CD4-positive, CD25-positive, alpha-beta regulatory T cell (primary cell): ENCODE measurements at places on chromosomes 6 and 20.

DNA sequence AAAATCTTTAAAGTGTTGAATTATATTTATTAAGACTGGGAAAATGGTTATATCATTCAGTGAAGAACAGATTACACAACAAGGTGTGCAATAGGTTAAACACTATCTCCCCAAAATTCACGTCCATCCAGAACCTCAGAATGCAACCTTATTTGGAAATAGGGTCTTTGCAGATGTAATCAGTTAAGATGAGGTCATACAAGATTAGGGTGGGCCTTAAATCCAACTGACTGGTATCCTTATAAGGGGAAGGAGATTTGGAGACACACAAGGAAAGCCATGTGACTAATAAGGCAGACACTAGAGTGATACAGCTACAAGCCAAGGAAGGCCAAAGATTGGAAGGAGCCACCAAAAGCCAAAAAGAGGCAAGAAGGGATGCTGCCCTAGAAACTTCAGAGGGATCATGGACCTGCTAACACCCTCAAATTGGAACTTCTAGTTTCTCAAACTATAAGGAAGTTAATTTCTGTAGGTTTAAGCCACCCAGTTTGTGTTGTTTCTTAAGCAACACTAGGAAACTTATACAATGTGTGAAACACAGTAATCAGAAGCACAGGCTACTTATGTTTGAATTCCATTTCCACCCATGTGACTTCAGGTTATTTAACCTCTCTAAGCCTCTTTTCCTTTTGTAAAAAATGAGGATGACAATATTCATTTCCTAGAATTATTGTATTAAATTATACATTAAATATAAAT, 16.9 kb downstream of the ILRUN start:
- no peak for DNase-seq

DNA sequence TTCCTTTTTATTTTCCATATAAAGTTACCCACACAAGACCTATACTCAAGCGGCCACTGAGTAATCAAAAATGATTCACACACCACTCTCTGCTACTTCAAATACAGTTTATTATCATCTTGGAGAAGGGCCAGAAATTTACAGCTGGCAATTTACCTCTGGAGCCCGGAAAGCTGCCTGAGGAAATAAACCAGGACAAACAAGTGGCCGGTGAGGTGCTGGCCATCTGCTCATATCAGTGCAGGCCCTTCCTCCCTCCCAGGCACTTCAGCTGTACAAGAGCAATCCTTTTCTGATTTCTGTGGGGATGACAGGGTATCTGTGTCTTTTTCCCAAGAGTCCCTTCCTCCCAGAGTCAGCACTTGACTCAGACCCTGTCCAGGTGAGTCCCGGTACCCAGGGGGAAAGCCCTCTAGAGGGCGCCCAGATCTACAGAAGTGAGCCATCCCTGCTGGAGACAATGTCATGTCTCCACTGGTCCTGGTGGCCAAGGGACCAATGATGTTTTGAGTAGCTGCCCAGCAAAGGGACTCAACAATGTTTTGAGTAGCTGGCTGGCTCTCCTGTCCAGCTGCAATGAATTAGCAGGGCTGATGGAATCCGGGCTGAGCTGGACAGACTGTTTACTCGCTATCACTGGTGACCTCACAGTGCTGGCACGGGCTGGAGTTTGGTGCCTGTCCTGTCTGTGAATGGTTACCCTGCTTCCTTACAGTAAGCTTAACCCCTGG, 23.6 kb downstream of the LRP11 start:
- DNase-seq: no peak

- DNase-seq: no peak
Measured at GRCh38 chr20:33267701-33268100, 15.3 kb upstream of the BPIFB1 start.

- DNase-seq: no peak
Measured at GRCh38 chr6:164897523-164898235, 411.7 kb downstream of the C6orf118 start.

DNA sequence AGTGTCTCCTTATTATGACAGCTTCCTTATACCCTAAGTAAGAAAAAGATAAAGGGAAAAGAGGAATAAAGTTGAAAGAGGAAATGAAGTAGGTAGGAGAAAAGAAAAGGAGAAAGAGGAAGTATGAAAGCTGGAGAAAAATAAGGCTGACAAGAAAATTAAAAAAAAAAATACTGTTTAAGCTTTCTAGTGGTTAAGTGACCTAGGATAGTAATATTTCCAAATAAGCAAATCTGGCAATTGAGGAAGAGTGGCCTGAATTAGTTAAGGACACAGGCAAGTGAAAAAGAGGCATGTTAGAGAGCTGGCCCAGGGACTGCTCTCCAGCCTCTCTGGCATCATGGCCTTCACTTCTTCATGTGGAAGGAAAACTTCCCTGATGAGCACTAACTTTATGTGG, 76.5 kb upstream of the ADGRF1 start:
- no peak for DNase-seq

- peak; percentile 77 for DNase-seq
Measured at GRCh38 chr6:31396422-31397152, 6.8 kb upstream of the MICA start.

DNA sequence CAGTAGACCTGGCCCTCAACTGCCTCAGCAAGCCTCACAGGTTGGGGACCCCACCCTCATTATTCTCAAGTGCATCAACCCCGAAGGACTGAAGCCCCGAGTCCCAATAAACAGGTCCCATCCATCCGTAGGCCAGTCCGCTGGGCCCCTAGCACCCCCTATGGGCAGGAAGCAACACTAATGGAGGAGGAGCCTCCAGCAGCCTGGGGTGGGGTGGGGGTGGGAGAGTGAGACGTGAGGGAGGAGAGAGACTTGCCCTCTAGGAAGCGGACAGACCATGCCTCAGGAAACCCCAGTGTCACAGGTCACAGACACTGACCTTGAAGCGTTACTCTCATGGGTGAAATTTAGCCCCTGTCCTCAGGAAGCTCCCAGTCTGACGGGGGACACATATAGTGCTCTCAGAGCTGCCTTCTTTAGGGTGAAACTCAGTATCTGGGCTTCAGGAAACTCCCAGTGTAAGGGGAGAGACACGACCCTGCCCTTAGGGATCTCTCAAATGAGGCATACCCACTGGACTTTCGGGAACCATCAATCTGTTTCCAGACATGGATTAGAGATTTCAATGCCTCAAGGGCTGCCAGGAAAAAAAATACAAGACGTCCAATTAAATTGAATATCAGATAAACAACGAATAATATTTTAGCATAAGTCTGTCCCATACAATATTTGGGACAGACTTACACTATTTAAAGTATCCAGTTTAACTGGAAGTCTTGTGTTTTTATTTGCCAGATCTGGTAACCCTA, 125.8 kb downstream of the MRPL14 start:
- DNase-seq: no peak

DNA sequence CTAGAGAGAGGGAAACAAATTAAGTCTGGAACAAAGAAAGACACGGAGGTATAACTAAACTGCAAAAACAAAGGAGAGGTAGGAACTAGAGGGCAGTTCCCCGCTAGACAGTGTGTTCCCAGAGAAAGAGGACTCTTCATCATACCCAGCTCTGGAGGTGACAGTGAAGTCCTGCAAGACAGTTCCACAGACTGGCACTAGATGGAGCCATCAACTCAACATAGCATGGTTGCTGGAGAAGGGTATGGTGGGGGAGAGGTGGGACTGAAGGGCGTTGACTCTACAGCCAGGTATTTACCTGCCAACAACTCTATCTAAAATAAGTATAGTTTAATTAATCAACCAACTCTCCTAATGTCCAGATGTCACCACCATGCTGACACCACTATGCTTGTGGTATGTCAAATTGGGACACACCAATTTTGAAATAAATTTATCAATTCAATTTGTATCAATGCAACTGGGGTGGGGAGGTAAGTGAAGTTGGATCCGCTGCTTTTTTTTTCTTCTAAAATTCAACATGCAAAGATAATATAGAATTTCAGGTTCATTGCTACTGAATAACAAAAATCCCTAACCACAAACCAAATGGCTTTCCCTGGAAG, 9.7 kb downstream of the BACH2 start:
- DNase-seq: no peak

GRCh38 chr20:5279661-5280060, 37.1 kb downstream of the PROKR2 start:
- no peak for DNase-seq

DNA sequence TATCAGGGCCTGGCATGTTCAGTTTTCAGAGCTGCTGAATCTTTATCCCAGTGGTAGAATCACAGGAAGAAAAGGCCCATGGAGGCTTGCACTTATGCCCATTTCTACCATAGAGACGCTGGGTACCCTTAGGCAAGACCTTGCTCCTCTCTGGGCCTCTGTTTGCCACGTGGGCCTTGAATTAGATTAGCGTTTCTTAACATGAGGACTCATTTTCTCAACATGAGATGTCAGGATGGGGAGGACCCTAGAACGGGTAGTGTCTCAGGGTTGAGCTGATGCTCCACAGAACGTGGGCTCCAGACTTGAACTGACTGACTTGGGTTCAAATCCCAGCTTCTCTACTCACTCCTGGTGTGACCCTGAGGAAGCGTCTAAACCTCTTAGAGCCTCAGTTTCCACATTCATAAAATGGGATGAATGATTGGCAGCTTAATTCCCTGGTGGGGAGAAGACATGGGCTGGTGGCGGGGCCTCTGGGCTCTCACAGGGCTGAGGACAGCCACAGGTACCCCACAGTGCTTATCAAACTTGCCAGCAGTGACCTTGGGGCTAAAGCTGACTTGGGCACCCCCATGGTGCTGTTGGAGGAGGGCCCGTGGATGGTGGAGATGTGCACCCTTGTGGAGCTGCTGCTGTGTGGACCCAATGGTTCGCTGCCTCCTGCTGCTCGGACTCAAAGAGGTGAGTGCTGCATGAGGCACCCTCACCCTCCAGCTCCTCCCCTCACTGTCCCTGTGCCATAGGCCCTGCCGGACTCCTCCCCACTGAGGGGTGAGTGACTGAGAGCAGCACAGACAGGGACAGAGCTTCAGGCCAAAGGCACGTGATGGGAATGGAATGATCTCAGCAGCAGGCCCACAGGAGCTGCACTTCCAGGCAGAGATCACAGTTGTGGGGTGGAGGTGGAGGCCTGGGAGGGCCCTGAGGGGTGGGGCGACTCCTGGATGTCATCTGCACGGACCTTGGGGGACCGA, 28.2 kb downstream of the SUN5 start:
- no peak for DNase-seq

GRCh38 chr6:38212579-38212978, 393.1 kb downstream of the ZFAND3 start:
- no peak for DNase-seq

DNA sequence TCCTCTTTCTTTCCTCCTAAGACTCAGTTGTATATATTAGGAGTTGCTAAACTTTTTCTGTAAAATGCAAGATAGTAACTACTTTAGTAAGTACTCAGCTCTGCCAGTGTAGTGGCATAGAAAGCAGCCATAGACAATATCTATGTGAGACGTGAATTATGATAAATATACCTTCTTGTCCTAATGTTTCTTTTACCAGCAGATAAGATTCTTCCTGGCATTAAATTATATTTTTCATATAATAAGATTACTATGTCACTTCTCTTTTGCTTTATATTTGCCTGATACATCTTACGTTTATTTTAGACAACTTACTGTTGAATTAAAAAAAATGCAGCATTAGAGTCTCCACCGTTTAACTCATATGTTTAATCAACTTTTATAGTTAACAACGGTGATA, 51.7 kb downstream of the HDGFL1 start:
- no peak for DNase-seq

DNA sequence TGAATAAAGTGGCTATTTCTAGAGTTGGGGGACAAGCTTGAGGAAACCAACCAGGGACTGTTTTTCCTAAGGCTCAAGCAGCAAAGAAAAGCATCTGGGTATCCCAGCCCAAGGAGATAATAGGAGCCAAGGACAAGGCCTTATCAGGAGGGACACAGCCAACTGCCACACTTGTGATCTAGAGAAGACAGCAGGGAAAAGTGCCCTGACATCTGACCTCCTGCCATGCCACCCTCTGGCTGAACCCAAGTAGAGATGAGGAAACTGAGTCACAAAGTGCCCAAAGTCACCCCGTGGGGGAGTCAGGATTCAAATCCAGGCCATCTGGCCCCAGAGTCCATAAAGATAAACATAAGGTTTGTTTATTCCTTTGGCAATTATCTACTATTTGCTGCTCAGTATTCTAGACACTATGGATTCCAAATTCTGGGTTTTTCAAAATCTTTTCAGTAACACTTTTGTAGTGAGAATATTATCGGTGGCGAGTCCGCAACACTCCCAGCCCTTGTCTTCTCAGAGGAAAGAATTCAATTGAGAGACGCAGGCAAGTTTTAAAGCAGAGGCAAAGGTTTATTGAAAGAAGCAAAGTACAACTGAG, 3.5 kb upstream of the LBP start:
- no peak for DNase-seq

- DNase-seq: peak; percentile 18
Measured at GRCh38 chr6:108432792-108433191, 127.9 kb upstream of the FOXO3 start.

- DNase-seq: no peak
Measured at GRCh38 chr6:46080111-46080510, 49.7 kb upstream of the ENPP4 start.

DNA sequence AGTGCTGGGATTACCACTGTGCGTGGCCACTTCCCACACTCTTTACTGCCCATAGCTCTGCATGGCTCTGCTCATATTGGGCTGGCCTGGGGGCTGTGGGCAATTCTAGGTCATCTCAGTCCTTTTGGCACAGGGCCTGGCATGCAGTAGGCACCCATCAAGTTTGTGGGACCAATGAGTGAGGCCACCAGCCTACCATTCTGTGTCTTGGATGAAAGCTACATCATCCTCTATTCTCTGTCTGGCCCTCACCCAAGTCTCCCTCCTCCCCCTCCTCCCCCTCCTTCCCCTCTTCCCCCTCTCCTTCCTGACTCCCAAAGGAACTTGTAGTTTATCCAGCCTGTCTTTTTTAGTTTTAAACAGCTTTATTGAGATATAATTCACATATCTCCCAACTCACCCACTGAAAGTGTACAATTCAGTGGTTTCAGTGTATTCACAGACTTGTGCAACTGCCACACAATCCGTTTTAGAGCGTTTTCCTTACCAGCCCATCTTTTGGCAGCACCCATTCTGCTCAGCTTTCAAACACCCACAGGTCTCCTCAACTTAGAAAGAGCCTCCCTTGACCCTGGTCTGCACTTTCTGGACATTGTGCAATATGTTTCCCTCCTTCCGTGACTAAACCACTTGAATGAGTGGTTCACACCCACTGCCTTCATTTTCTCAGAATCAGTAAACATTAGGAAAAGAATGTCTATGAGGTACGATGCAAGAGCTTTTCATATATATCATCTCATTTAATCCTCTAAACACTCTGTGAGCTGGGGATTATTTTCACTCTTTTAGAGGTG, 21.5 kb upstream of the MRPS18A start:
- no peak for DNase-seq

DNA sequence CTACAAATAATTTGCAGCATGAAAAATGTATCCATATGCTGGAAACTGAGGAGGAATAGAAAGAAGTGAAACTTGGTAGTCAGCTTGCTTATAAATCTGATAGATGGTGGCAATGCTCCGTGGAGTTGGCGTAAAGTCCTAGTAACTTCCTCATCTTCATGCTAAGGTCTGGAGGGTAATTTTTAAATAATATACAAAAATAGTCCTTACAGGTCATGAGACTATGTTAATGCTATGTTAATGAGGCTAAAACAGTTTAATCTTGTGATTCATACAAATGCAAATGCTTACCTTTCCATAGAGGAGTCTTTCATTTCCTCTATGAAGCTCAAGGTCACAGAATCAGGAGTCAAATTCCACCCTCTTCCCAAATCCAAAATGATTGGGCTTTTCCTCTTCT, 9.4 kb upstream of the CRIP3 start:
- no peak for DNase-seq

- peak; percentile 5 for DNase-seq
Measured at GRCh38 chr20:36344517-36345132, 38.5 kb downstream of the DLGAP4 start.

GRCh38 chr20:5181492-5181891, 54.7 kb downstream of the CDS2 start:
- no peak for DNase-seq
